ENCODE measurements at places on chromosomes 5 and 9. TPM values are rescaled to one million over a fixed set of nuclear protein-coding genes. Genes with fewer than 3 reads are reported as not detected.

GOLM1 gene
- total RNA-seq = 19.0 TPM

OR1J1 gene
- total RNA-seq = not detected

MVB12B gene
- 0.08 TPM for total RNA-seq

NUTM2G gene
- total RNA-seq = not detected

PGM5 gene
- total RNA-seq = 0.19 TPM

IL9 gene
- total RNA-seq = not detected

KIF24 gene
- total RNA-seq = 5.3 TPM

GRIA1 gene
- total RNA-seq = not detected

PRR16 gene
- total RNA-seq = not detected

- H3K36me3 ChIP-seq = no peaks in the 10 kb centered on the region
- H3K27me3 ChIP-seq = no peaks in the 10 kb centered on the region
- H3K4me1 ChIP-seq = peaks cover 19% of the 10 kb centered on the region
- no peak overlapping the region for H3K27ac ChIP-seq
- H3K4me3 ChIP-seq = no peak overlapping the region
- no peak for DNase-seq
Observed at GRCh38 chr9:134860510-134860909, 20.1 kb upstream of the FCN2 start.

DNA sequence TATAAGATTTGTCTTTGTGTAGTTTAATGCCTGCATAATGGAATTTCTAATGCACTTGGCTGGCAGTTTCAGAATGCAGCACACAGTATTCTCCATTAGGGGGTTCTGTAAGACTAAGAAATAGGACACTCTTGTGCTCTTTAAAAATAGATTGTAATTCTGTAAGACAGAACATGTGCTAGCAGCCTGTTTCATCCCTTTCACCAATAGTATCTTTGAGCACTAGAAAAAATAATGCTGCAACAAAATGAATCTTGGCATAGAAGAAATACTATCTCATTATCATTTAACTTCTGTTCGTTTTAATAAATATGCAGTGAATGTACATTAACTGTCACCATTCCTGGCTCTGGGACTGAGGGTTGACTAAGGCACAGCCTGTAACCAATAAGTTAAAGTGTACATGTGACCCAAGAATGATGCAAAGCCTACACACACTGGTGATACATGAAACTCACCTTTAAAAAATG is 23.8 kb upstream of the ZNF622 start:
- H3K4me3 ChIP-seq = no peak overlapping the region
- H3K27ac ChIP-seq = no peak overlapping the region
- no peaks in the 10 kb centered on the region for H3K27me3 ChIP-seq

- H3K36me3 ChIP-seq = peaks cover 22% of the 10 kb centered on the region
- no peak for DNase-seq
- no peaks in the 10 kb centered on the region for H3K27me3 ChIP-seq
- H3K4me1 ChIP-seq = peaks cover 29% of the 10 kb centered on the region
Observed at GRCh38 chr9:113589407-113589806, 125.9 kb downstream of the RGS3 start.

- no peak overlapping the region for H3K4me3 ChIP-seq
- H3K27ac ChIP-seq = no peak overlapping the region
- DNase-seq = no peak
- peaks cover 7% of the 10 kb centered on the region for H3K4me1 ChIP-seq
- no peaks in the 10 kb centered on the region for H3K36me3 ChIP-seq
Observed at GRCh38 chr5:35869685-35870277, 13.1 kb downstream of the IL7R start.

GRCh38 chr5:54704825-54705224 is 187.3 kb downstream of the SNX18 start:
- no peak overlapping the region for H3K4me3 ChIP-seq
- no peak for DNase-seq
- H3K4me1 ChIP-seq = no peaks in the 10 kb centered on the region
- no peak overlapping the region for H3K27ac ChIP-seq
- no peaks in the 10 kb centered on the region for H3K27me3 ChIP-seq

DNA sequence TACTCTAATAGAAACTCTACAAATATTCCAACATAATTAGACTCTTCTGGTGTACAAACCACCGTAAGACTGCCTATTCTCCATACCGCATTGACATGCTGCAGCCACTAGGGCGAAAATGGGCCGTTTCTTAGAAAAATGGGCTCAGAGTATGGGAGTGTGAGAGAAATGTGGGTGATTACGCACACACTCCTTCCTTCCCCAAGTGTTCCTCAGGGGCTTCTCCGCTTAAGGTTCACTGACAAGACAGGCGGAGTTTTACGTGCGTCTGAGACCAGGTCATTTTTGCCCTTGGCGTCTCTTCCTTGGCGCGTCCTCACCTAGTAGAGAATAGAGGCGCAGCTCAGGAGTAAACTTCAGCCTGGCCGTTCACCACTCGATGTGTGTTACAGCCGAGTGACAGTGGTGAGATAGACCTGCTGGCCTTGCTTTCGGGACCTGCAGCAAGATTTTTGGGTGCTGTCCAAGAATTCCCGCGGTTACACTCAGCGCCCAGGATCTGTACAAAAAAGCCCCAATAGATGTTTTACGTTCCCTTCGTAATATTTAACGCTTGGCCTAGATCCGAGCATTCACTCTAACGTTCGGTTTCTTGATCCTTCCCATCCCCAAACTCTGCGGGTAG is 1.8 kb upstream of the NTRK2 start:
- no peak overlapping the region for H3K27ac ChIP-seq
- H3K36me3 ChIP-seq = no peaks in the 10 kb centered on the region
- peaks cover 5% of the 10 kb centered on the region for H3K27me3 ChIP-seq
- peaks cover 4% of the 10 kb centered on the region for H3K4me1 ChIP-seq

GRCh38 chr5:80705801-80706200 is 51.0 kb upstream of the DHFR start:
- H3K4me3 ChIP-seq = no peak overlapping the region
- no peaks in the 10 kb centered on the region for H3K4me1 ChIP-seq
- H3K27ac ChIP-seq = no peak overlapping the region
- DNase-seq = no peak
- no peaks in the 10 kb centered on the region for H3K27me3 ChIP-seq

GRCh38 chr9:19480345-19480744 is 71.5 kb downstream of the ACER2 start:
- no peaks in the 10 kb centered on the region for H3K36me3 ChIP-seq
- H3K4me3 ChIP-seq = no peak overlapping the region
- H3K27me3 ChIP-seq = no peaks in the 10 kb centered on the region
- no peaks in the 10 kb centered on the region for H3K4me1 ChIP-seq
- H3K27ac ChIP-seq = no peak overlapping the region
- DNase-seq = no peak

- no peak overlapping the region for H3K27ac ChIP-seq
- no peak for DNase-seq
- no peaks in the 10 kb centered on the region for H3K36me3 ChIP-seq
- H3K4me3 ChIP-seq = peak overlapping the region; percentile 65
- H3K27me3 ChIP-seq = peaks cover 10% of the 10 kb centered on the region
Observed at GRCh38 chr9:34457266-34458012, 931 bp downstream of the FAM219A start.

DNA sequence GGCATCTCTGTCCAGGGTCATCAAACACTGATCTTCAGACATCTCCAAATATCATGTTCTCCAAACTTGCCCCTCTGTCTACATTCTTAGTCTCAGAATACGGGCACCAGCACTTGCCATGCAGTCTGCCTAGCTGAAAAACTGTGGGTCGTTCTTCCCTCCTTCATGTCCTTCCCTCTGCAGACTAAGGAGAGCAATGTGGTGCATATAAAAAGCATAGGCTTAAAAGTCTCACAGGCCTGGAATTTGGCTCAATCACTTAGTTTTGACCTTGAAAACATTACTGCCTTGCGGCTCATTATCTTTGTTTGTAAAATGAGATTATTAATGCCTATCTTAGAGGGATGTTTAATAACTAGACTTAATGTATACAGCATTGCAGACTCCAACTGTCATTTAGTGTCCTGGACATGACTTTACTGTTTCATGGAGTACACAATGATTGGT is 362.8 kb downstream of the NPR3 start:
- no peak overlapping the region for H3K27ac ChIP-seq
- H3K4me3 ChIP-seq = no peak overlapping the region
- no peaks in the 10 kb centered on the region for H3K27me3 ChIP-seq
- no peaks in the 10 kb centered on the region for H3K36me3 ChIP-seq
- DNase-seq = no peak

DNA sequence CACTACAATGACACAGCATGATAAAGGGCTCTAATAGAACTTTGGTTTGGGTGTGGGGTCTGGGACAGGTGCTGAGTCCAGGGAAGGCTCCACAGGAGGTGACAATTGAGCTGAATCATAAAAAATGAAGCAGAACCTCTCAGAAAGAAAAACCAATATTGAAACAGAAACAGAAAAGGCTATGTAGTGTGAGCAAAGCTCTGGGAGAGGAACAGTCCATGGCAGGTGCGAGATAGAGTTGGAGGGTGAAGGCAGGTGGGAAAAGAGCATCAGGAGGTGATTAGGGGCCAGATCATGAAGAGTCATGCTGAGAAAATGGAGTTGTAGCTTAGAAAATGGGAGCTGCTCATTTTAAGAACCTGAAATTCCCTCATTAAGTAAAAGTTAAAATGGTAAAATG is 164.9 kb downstream of the KCTD16 start:
- H3K27ac ChIP-seq = no peak overlapping the region
- H3K36me3 ChIP-seq = no peaks in the 10 kb centered on the region
- H3K27me3 ChIP-seq = no peaks in the 10 kb centered on the region
- DNase-seq = peak; percentile 5
- H3K4me3 ChIP-seq = no peak overlapping the region

DNA sequence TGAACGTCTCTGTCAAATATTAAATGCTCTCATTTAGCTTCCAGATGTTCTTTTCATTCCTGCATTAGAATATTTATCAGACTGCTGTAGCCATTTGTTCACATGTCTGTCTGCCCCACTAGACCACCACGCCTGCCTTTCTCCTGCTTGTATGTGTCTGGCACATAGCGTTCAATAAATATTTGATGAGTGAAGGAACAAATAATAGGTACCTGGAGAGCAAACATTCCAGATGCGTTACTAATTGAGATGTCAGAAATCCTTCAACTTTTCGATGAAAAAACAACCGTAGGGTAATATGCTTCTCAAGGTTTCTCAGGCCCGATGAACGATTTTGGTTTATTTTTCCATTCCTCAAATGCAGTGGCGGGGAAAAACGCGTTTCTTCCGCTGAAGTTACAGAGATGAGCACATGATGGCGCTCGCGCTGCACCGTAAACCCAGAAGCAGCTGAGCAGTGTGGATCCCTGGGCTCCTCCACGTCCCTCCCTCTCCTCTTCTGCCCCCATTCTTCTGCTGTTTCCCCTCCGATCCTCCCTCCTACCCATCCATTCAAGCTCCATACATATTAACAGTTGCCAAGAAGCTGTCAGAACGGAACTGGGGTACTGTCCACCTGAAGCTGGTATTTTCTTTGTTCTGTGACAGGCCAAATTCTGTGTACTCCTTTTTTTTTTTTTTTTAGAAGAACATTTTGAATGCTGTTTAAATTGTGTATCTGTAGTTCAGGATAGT is 245.4 kb downstream of the MPDZ start:
- no peak overlapping the region for H3K4me3 ChIP-seq
- no peak overlapping the region for H3K27ac ChIP-seq
- no peaks in the 10 kb centered on the region for H3K4me1 ChIP-seq
- no peaks in the 10 kb centered on the region for H3K36me3 ChIP-seq

DNA sequence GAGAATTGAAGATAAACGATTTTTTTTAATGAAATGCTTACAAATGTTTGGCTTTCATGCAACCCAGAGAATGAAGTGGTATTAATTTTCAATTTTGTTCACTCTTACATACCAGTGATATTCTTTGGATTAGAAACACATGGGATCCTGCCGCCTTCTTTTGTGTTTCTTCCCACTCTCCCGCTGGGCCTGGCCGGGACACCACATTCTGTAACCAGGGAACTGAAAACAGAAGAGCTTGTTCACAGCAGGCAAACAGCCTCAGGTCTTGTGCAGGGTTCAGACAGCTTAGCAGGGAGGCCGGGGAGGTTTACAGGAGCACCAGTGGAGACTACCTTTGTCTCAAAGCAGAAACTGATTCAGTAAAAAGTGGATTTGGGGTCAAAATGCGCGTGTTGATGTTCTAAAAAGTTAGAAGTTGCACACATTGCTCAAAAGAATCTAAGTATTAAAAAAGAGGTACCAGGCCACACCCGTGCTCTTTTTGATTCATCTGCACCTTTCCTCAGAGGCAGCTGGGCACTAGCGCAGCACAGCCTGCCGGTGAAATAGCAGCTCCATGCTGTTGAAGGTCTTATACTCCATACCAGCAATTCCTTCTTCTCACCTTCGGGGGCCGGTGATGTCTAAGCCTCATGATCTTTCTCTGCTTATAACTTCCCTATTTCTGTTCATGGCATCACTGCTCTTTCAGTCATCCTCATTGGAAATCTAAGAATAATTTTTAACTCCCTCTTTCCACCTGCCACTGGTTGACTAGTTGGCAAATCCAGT is 67.1 kb downstream of the GRAMD2B start:
- no peaks in the 10 kb centered on the region for H3K27me3 ChIP-seq
- peaks cover 1% of the 10 kb centered on the region for H3K36me3 ChIP-seq
- H3K27ac ChIP-seq = no peak overlapping the region

DNA sequence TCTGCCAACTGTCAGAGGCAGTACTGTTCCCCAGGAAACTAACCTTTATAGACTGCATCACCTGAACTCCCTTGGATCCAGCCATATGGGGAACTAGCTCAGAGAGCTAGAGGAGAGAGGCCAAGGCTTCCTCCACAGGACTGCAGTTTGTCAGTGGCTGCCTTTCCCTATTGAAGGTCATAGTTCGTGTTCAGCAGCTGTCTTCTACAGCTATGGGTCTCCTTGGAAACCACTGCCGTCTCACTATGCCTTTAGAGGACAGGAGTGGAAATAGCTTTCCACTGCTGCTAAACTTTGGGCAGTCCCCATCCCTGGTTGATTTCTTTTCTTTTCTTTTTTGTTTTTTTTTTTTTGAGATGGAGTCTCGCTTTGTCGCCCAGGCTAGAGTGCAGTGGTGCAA is 4.4 kb upstream of the SLIT3 start:
- H3K27me3 ChIP-seq = peaks cover 2% of the 10 kb centered on the region
- DNase-seq = no peak
- no peak overlapping the region for H3K4me3 ChIP-seq
- no peaks in the 10 kb centered on the region for H3K36me3 ChIP-seq
- H3K27ac ChIP-seq = no peak overlapping the region
- H3K4me1 ChIP-seq = no peaks in the 10 kb centered on the region

Measured in GM12878 (cell line).